ENCODE measurements at places on chromosomes 7 and 10. TPM values are rescaled to one million over a fixed set of nuclear protein-coding genes. Genes with fewer than 3 reads are reported as not detected.

DNA sequence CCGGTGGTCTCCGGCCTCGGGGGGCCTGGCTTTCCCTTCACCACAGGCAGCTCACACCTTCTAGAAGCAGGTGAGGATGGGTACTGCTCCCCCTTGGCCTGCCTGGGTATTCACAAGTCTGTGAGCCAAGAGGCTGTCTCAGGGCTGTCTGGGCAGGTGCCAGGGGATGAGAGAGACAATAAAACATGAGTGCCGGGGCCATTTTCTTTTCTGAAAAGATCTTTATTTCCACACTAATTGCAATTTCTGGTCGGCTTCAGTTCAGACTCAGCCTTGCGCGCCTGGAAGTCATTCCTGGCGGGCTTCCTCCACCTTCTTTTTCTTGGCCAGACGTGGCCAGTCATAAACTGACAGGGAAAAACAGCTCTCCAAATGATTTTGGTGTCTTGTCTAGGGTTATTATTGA, 171.2 kb downstream of the ARHGAP12 start:
- no peak for DNase-seq

- no peak for DNase-seq
Observed at GRCh38 chr10:68832601-68833000, 5.3 kb downstream of the STOX1 start.

DNA sequence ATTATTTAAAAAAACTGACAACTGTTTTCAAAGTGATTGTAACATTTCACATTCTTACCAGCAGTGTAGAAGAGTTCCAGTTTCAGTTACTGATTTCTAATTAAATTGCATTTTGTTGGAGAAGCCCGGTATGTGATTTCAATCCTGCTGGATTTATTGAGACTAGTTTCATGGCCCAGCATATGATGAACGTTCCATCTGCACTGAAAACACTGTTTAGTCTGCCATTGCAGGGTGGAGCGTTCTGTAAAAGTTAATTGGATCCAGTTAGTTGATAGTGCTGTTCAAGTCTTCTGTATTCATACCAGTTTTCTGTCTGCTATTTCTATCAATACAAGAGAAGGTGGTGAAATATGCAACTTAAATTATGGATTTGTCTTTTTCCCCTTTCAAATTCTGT, 37.3 kb upstream of the CCNY start:
- DNase-seq: no peak

DNA sequence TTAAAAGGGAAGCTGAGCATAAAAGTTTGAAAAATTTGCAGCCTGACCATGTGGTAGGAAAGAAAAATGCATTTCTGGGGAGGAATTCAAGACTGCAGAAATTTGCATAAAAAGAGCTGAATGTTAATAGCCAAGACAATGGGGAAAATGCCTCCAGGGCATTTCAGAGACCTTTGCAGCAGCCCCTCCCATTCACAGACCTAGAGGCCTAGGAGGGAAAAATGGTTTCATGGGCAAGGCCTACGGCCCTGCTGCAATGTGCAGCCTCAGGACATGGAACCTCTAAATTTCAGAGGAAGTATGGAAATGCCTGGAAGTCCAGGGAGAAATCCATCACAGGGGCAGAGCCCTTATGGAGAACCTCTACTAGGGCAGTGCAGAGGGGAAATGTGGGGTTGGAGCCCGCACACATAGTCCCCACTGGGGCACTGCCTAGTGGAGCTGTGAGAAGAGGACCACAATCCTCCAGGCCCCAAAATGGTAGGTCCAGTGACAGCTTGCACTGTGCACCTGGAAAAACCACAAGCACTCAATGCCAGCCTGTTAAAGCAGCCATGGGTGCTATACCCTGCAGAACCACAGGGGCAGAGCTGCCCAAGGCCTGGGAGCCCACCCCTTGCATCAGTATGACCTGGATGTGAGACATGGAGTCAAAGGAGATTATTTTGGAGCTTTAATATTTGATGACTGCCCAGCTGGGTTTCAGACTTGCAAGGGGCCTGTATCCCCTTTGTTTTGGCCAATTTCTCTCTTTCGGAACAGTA, 243.8 kb downstream of the DNAJB9 start:
- DNase-seq: no peak

DNA sequence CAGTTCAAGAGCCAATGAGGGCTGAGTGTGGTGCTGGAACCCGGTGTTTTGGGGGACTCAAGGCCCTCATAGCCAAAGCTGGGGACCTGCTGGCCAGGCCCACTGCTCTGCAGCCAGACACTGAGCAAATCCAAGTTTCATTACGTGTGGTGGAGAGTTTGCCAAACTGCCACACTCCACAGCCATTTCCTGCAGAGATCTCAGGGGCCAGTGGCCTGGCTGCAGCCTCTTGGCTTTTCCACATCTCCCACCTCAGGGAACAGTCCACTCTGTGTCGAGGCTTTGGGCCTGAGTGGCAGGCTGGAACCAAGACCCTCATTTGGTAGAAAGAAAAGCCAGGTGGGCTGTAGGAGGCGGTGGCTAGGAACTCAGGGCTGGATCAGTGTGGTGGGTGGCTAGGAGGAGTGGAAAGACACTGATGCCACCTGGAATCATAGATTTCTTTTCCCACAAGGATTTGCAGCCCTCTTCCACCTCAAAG, 3.2 kb downstream of the HOXA11 start:
- DNase-seq: no peak

GRCh38 chr7:139643951-139644585, 120.6 kb downstream of the CLEC2L start:
- no peak for DNase-seq

GRCh38 chr7:40463446-40463845, 328.6 kb downstream of the SUGCT start:
- DNase-seq: no peak

- DNase-seq: no peak
Observed at GRCh38 chr7:130394421-130395195, 14.3 kb downstream of the CPA1 start.

GRCh38 chr7:122790132-122790531, 87.4 kb upstream of the RNF148 start:
- no peak for DNase-seq

DNA sequence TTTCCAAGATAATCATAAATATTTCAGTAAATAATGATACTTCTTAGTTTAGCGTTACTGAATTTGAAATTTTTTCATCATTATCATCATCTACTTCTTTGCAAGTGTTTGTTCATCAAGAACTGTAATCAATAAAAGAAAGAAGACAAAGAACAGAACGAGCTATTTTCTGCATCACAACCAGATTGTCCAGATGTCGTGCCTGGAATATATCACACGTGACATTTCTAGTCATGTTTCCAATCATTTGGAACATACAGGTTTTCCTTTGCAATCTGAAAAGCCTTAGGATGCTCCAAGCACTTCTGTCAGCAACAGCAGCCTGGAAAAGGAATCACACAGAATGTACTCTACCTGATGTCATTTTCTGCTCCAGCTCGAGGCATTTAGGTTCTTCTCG, 107.4 kb downstream of the FAM107B start:
- no peak for DNase-seq

GRCh38 chr10:97916586-97916985, 66.9 kb downstream of the GOLGA7B start:
- no peak for DNase-seq

- no peak for DNase-seq
Observed at GRCh38 chr7:28630350-28630749, 218.0 kb downstream of the CREB5 start.

DNA sequence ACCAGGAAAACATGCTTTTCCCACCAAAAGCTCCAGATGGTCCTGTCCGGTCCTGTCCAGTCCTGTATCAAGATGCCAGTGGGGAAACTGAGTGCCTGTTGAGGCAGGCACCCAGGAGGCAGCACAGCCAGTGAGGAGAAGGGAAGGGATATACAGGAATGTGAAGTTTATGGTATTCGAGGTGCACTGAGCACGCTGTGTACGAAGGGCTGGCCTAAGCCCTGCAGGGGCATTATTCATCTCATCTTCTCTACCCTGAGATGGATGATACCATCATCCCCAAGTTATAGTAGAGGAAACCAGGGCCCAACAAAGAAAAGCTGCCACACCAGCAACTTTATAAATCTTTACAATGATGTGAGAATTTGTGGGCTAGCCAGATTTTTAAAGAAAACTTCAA, 23.4 kb upstream of the FXYD4 start:
- DNase-seq: no peak

The ITGA8 gene
- total RNA-seq: 1,137 TPM

The CPA1 gene
- total RNA-seq: 4.1 TPM

All from thoracic aorta (tissue), 2 donors.